Caki2 (cell line): ENCODE measurements at places on chromosomes 12 and 14.

DNA sequence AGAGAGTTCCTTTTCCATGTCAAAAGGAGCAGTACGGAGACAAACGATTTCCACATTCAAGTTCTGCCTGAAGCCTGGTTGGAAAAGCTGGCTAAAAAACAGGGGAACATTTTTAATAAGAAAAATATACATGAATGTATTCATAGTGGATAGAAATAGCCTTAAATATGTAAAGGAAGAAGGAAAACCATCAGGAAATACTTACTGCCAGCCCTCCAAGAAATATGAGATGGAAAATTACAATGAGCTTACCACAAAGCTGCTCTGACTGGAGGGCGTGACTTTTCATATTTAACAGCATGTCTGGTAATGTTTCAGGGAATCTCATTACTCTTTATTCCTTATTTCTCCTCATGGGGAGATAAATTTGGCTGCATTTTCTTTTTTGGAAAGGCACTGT, 75.9 kb upstream of the ZDHHC17 start:
- DNase-seq = no peak

- DNase-seq = no peak
These were observed 127.0 kb downstream of the MED13L start for GRCh38 chr12:116150452-116150851.

GRCh38 chr14:38994731-38995130, 108.3 kb downstream of the SEC23A start:
- no peak for DNase-seq

DNA sequence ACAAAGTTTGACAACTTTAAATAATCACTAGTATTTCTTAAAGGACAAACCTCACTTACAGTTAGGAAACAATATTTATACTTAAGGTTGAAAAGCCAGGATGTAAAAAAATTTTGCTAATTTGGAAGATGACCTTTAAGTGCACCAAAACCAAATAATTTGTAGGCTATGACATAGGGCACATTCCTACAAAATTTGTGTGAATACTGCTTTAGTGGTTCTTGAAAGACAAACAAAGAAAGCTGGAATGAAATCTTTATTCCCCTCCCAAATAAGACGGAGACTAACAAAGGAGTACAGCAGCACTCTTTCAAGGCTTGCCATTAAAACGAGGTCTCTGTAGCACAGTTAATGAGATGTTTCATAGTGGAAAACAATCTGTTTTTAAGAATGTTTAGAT, 45.6 kb downstream of the MSRB3 start:
- no peak for DNase-seq

GRCh38 chr12:115185506-115185905, 501.5 kb upstream of the TBX3 start:
- DNase-seq = no peak

- DNase-seq = no peak
These were observed 2.8 kb downstream of the MBIP start for GRCh38 chr14:36317650-36318049.

GRCh38 chr14:81187832-81188522, 32.8 kb downstream of the GTF2A1 start:
- no peak for DNase-seq

DNA sequence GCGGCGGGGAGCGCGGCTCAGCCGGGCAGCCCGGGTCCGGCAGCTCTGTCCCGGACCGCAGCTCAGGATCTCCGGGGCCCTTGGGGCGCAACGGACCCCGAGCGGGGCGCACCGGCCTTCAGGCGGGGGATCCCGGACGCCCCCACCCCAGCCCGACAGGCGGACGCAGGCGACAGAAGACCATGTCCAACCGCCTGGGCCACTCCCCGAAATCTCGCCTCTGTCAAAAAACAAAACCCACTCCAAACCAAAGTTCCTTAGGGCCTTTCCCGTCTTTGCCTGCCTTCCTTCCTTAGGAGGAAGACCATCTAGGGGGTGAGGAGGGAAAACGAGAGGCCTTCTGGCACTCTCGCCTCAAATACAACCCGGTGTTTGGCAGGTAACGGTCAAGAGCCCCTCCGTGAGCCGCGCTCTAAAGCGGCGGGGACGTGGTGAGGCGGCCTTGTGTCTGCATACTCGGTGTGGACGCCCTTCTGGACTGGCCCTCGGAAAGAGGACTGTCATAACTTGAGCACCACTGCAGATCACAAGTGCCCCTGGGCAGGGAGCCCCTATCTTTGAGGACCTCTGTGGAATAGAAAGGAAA, 604 bp downstream of the HCFC2 start:
- no peak for DNase-seq

DNA sequence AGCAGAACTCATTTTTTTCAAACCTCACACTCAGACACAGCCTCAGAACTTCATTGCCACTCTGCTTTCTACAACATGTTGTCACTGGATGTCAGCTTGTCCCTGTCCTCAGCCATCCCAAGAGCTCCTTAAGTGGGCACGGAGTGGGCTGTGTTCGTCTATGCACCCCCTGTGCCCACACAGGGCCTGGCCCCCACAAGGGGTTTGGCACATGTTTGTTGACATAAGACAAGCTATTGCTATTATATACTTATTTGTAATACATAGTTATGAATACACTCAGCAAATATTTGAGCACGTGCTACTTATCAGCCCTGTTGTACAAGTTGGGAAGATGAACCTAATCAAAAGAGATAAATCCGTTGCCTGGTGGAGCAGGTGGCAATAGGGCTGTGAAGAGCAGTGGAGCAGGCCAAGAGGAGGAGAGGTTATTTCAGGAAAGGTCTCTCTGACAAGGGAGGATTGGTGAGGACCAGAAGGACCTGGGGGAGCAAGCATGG, 4.3 kb upstream of the BDKRB1 start:
- DNase-seq = no peak

GRCh38 chr12:18882690-18883089, 144.8 kb downstream of the CAPZA3 start:
- DNase-seq = no peak

DNA sequence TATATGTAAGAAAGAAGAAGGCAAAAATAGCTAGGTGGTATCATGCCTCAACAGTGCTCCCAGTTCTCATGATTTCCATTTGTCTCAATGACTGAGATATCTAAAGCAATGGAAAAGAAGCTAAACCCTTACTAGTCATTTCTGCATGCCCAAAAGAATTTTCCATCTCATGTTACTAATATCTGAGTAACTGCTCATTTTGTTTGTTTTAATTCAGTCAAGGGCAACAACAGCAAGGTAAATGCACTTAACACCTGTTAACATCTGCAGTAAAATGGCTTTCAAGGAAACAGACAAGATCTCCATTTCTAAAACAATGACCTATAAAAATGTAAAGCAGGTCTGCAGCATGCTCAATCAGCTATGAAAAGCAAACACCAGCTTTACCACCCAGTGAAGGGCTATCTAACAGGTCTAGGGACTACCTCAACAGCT, 19.4 kb upstream of the SELPLG start:
- no peak for DNase-seq

DNA sequence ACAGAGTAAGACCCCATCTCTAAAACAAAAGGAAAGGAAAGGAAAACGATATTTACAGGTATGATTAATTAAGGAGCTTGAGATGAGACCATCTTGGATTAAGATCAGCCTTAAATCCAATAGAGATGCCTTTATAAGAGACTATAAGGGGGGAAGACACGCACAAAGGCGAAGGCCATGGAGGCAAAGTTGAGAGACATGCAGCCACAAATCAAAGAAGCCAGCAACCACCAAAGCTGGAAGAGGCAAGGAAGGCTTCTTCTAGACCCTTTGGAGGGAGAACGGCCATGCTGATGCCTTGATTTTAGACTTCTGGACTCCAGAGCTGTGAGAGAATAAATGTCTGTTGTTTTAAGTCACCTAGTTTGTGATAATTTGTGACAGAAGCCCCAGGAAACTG, 39.6 kb upstream of the MED13L start:
- no peak for DNase-seq

DNA sequence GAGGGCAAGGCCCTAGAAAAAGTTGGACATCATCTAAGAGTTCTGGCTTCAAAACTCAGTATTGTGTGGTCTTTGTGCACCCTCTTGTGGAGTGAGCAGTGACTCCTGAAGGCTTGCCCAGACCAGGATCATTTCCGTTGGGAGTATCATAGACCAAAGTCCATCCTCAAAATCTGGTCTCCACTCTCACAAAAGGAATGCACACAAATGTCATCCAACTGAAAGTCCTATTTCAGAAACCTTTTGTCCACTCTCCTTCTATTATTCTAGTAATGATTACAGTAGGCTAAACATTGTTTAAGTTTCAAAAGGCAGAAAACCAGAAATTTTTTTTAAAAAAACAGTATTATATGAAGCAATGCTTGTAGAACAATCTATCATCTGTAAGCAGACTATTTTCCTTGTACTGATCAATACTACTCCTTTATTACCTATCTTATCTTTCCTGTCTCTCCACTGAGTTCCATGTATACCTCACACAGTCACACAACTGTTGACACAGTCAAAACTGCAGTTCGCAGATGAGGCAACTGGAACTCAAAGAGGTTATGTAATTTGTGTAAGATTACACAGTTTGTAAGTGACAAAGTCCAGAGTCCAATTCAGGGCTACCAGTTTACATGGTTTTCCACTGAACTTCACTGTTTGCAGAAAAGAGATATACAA, 41.4 kb downstream of the COX16 start:
- peak; percentile 18 for DNase-seq

DNA sequence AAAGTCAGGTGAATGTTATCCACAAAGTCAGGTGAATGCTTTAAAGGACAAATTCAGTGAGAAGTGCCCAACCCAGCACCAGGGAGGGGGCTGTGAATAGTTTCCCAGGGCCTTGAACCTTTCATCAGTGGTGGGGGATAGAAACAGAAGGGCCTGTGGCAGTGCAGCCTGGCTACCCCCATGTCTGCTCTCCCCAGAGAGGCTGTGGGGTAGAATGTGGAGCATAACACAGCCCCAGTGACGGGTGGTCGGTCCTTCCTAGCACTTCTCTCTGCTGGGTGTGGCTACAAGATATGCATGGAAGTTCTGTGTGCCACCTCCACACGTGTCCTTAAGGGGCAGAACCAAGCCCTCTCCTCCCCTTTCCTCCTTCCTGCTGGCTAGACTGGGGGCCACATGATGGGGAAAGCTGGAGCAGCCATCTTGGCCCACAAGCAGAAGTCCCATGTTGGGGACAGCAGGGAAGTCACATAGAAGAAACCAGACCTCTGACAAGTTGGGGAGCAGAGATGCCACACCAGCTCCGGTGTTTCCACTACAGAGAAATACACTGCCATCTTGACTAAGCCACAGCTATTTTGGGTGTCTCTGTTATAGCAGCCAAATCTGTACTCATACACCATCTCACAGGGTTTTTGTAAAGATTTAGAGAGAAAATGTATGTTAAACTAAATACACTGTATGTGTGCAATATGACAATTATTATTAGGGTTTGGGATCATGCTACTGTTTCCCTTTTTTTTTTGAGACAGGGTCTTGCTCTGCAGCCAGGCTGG, 17.0 kb downstream of the RITA1 start:
- no peak for DNase-seq

- DNase-seq = peak; percentile 43
These were observed 12.1 kb upstream of the FLVCR2 start for GRCh38 chr14:75566321-75566720.

GRCh38 chr14:49951691-49952345, 58.9 kb downstream of the ARF6 start:
- no peak for DNase-seq

DNA sequence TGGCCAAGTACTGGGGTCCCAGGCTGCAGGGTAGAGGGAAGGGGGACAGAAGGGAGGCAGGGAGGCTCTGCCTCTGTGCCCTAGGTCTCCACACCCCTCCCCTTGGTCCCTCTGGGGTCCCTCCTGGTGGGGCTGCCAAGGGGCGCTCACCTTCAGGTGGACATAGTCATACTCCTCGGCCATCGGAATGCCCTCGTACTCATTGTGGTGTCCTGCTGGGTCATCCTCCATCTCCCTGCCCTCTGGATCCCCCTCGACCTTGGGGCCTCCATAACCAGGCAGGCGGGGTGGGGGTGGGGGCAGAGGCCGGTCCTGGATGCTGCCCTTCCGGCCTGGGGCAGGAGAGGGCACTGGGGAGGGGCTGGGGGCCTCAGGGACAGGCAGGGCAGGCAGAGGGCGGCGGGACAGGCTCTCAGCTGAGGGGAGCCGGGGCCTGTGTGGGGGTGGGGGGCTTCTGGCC, 5.8 kb downstream of the EFS start:
- no peak for DNase-seq

- no peak for DNase-seq
These were observed 16.4 kb upstream of the PITPNM2 start for GRCh38 chr12:123167329-123167728.

GRCh38 chr12:120951-121350, 54.4 kb downstream of the IQSEC3 start:
- no peak for DNase-seq

DNA sequence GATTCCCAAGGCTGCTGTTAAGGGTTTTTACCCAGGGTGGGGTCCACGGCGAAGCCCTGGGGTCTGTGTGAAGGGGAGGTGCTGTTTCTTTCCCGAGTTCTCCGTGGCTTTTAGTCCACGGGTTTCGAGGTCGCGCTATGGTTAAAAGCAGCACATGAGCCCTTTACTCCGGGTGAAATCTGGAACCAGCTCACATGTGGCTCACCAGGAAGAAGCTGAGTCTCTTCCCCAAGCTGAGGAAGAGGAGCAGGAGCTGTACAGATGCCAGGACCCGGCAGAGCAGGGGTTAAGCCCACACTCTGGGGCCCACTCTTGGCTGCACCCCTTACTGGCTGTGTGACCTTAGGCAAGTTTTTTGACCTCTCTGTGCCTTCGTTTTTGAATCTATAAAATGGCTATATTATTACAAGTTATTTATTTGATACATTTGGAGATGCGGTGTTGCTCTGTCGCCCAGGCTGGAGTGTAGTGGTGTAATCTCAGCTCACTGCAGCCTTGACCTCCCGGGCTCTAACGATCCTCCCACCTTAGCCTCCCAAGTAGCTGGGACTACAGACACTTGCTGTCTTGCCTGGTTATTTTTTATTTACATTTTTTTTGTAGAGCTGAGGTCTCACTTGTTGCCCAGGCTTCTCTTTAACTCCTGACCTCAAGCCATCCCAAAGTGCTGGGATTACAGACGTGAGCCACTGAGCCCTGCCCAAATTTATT, 266.3 kb downstream of the AACS start:
- no peak for DNase-seq

- no peak for DNase-seq
These were observed 33.4 kb downstream of the R3HDM2 start for GRCh38 chr12:57397441-57397840.

DNA sequence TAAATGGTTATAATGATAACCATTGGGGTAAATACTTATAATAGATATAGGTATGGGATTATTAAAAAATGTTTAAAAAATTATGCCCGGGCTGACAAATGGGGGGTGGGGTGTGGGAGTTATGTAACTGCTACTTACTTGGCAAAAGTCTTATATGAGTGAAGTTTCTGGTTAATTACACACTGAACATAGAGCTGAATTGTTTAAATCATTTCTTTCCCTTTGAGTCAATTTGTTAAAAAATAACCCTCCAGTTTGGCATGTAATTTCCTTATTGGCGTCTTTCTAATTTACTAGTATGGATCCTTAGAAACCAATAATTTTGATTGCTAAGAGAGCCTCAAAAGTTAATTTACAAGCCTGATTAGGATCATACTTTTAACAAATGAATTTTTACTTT, 16.7 kb downstream of the PAH start:
- no peak for DNase-seq
